ENCODE measurements at places on chromosomes 6 and 20. TPM values are rescaled to one million over a fixed set of nuclear protein-coding genes. Genes with fewer than 3 reads are reported as not detected.

Gene RAET1L
- not detected for total RNA-seq

GRCh38 chr6:136696783-136697364 lies 95.4 kb downstream of the MAP3K5 start:
- DNase-seq: no peak

- DNase-seq: no peak
Observed at GRCh38 chr6:166419717-166420116, 37.0 kb upstream of the MPC1 start.

Gene SLC16A10
- 1.2 TPM for total RNA-seq

- no peak for DNase-seq
Observed at GRCh38 chr20:22562620-22563019, 21.8 kb downstream of the FOXA2 start.

GRCh38 chr6:33993653-33994471 lies 152.0 kb downstream of the GRM4 start:
- DNase-seq: no peak

Gene PDE10A
- not detected for total RNA-seq

Gene KHDC1L
- total RNA-seq: 0.58 TPM

- DNase-seq: peak; percentile 77
Observed at GRCh38 chr6:149031859-149032598, 285.2 kb downstream of the UST start.

DNA sequence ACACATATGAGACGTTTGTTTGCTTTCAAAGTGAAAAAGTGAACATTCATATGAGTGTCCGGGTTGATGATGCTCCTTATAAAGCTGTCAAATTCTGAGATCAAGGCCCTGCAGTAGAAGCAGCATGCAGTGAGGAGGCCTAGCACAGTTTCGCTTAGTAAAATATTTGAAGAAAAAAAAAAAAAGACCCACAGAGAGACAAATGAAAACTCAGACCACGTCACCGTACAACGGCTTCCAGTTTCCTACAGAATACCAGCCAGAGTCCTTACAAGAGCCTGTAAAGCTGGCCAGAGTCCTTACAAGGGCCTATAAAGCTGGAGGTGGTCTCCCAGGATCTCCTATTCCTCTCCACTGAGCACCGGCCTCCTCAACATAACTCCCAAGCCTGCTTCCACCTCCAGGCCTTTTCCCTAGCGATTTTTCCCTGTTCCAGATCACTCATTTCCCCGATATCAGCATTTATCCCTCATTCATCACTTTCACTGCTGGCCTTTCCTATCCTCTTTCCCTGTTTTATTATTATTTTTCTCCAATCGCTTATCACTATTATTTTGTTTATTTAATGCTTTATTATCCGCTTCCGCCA lies 1.5 kb upstream of the HMGN4 start:
- DNase-seq: peak; percentile 55

- no peak for DNase-seq
Observed at GRCh38 chr6:150492941-150493340, 106.7 kb upstream of the PLEKHG1 start.

DNA sequence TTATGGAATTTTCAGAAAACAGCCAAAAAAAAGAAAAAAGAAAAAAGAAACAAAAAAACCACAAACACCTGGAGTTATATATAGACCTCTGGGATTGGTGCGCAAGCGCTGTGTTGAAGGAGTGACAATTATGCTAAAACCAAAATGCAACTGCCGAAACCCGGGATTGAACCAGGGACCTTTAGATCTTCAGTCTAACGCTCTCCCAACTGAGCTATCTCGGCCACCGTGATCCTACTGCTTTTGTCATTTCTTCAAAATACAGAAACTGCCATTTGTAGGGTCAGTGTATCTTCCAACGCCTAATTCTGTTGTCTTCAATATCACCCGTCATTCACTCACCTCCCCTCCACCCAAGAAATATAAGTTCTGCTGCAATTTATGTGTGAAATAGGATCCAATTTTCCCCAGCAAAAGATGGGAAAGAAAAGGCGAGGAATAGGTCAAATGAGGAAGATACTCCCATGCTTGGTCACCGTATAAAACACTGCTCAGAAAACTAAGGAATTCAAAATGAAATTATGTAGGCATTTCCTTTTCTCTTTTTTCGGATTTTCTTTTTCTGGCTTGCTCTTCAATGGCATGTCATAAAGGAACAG lies 116.0 kb downstream of the TRIM27 start:
- DNase-seq: no peak

Gene NKAIN2
- total RNA-seq: not detected

GRCh38 chr20:63473555-63474449 lies 1.3 kb upstream of the KCNQ2 start:
- no peak for DNase-seq

Gene EPHA7
- not detected for total RNA-seq

GRCh38 chr6:105675715-105676397 lies 273.0 kb upstream of the PREP start:
- no peak for DNase-seq

DNA sequence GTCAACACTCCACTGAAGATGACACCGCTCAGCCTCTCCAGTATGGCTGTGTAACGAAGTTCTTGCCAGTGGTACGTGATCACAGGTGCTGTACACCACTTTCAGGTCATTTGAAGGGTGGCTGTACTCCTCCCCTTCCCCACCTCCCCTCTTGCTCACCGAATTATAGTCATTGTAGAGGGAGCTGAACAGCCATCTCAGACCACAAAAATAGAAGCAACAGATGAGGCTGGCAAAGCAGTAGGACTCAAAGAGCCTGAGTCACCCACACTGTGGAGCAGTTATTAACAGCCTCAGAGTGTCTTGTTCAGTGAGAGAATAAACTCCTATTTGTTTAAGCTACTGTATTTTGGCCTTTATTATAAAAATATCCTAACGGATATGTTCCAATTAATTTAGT lies 192.5 kb upstream of the MCHR2 start:
- no peak for DNase-seq

DNA sequence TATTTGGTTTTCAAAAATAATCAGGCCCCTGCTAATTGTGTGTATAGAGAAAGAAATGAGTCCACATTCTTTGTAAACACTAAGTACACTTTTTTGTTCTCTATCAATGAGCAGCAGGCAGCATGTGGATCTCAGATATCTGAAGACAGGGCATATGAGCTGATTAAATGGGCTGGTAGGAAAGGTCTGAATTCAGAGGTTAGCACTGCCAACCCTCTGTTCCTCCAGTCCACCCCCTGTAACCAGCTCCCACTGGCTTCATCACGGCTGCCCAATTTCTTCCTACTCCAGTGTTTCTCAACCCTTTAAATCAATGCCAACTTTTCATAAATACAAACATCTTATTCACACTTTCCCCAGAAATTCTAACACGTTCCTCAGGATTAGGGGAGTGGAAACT lies 128.5 kb downstream of the TPBG start:
- DNase-seq: no peak

Gene MLIP
- not detected for total RNA-seq

Gene CALHM6
- total RNA-seq: 11.2 TPM

- no peak for DNase-seq
Observed at GRCh38 chr6:4665489-4666417, 110.5 kb upstream of the CDYL start.

Gene CRISP2
- not detected for total RNA-seq

- DNase-seq: no peak
Observed at GRCh38 chr6:133241901-133242636, 912 bp downstream of the EYA4 start.

Gene GLP1R
- not detected for total RNA-seq

Gene KIAA1755
- not detected for total RNA-seq

Gene MUCL3
- not detected for total RNA-seq

DNA sequence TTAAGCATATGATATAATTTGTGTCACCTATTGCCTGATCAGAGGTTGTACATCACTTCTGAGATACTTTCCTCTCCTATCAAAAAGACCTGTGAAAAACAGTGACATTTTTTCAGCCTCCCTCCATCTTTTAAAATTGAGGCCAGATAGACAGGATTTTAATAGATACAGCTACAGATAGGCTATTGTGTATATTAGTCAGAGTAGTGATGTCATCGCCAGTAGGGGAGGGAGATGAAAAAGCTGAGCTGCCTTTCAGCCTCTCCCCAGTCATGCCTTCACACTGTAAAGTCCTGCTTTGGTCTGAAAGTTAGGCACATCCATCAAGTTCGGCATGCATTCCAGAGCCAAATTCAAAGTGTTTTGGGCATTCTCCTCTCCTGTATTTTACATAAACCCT lies 7.9 kb upstream of the PABPC1L start:
- no peak for DNase-seq

DNA sequence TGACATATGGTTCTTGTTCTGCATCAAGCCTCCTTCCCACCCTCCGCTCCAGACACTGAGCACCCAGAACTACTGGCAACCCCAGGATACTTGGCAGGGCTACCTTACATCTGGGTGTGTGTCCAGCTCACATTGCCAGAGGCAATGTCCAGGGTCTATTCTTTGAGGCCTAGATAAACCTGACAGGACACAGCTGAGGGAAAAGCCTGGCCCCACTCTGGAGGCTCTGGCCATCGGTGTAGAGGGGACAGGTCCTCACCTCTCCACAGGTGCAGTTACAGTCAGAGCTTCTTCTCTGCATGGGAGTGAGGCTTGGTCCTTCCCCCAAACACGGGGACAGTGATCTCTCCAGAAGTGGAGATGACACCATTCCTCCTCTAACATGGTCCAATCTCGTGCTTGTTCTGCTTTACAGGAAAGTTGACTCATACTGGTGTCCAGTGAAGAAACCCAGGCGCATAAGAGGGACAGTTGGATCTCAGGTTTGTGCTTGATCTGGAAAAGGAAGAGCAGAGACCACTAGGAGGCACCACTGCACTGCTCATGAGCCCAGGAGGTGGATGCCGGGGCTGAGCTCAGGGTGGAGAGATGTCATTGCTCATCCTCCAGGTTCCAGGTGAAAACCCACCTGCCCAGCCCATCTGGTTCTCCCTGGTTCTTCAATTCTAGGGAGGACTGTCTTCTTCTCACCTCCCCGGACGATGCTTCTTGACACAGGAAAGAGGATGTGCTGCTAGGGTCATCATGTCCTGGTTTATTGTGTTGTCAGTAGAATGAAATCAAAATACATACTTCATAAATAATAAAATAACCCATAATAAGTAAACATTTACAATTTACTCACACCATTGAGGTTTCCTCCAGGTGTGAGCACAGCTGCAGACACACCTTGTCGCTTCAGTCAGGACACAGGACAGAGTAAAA lies 14.7 kb downstream of the HLA-F start:
- DNase-seq: peak; percentile 76

DNA sequence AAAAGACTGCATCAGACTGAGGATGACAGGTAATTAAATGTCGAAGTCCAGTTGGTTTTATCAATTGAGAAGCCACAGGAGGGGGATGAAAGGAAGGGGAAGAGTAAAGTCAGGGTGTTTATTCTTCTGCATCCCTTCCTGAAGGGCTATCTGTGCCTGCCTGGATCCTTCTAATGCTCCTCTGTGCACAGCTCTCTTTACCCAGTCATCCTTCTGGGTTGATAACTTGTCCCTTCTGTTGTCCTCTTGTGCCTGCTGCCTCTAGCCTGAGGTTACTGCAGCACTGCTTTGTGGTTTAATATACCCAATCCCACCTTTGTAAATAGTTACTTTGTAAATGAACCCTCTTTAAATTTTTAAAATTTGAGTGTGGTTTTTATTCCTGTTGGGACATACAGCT lies 1127.3 kb downstream of the EPHA7 start:
- no peak for DNase-seq

GRCh38 chr6:26431258-26432172 lies 8.8 kb upstream of the BTN3A3 start:
- DNase-seq: no peak

Gene MPC1
- 23.0 TPM for total RNA-seq

DNA sequence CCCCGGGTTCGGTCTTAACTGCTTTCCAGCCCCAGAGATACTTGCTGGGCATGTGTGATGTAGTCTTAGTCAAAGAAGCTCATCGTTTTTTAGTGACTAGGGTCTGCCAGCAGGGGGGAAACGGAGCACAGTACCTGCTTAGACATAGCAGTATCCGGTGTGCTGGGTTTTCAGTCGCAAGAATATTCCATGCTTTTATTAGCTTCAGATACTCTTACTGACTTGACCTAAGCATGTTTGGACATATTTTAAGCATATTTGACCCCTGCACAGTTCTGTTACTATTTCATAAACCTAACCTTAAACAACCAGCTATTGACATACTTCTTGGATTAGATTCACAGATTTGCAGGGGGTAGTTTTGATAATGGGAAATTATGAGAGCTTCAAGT lies 3.0 kb downstream of the E2F3 start:
- DNase-seq: peak; percentile 75

Gene BFSP1
- total RNA-seq: 3.2 TPM

GRCh38 chr6:15304337-15305042 lies 58.6 kb downstream of the JARID2 start:
- DNase-seq: no peak

- DNase-seq: no peak
Observed at GRCh38 chr6:127282184-127282583, 15.5 kb downstream of the RNF146 start.

Gene CARMIL1
- 1.3 TPM for total RNA-seq

Gene CENPQ
- 20.8 TPM for total RNA-seq

DNA sequence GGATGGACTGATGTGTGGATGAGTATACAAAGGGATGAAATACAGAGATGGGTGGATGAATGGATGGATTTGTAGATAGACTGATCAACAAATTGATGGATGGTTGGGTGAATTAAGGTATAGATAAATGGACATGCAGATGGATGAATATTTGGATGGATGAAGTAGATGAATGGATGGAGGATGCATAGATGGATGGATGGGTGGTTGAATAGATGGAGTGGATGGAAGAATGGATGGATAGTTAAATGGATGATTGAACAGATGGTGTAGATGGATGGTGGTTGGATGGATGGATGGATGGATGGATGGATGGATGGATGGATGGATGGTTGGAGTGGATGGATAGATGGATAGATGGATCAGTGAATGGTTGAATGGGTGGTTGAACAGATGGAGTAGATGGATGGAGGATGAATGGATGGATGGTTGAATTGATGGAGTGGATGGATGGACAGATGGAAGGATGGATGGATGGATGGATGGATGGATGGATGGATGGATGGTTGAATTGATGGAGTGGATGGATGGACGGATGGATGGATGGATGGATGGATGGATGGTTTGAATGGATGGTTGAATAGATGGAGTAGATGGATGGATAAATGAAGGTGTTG lies 15.0 kb downstream of the SLC2A10 start:
- no peak for DNase-seq

Gene TCP11
- not detected for total RNA-seq

DNA sequence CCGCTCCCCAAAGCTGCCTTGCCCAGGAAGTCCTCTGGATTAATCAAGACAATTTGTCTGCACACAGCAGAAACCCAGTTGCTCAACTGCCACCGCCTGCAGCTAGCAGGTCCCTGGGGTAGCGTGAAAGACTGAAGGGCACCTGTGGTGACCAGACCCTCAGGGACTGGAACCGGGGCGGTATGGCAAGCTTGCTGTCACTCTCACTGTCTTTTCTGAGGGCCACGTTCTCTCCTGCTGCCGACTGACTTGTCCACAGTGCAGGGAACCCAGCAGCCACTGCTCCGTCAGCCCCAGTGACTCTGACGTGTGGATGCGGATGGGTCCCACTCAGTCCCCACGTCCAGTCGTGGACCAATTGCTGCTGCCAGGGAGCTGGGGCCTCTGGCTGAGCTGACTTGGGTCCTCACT lies 72.8 kb upstream of the PMEPA1 start:
- no peak for DNase-seq

Gene PNLDC1
- 0.25 TPM for total RNA-seq

Gene HLA-DRA
- total RNA-seq: 203 TPM

Gene REM1
- total RNA-seq: not detected

- DNase-seq: no peak
Observed at GRCh38 chr6:55176958-55177357, 2.6 kb downstream of the HCRTR2 start.

- DNase-seq: no peak
Observed at GRCh38 chr6:75291331-75291730, 6.7 kb upstream of the TMEM30A start.

- no peak for DNase-seq
Observed at GRCh38 chr20:19122395-19122794, 90.0 kb upstream of the SLC24A3 start.

Gene ZSWIM1
- 2.9 TPM for total RNA-seq

All from activated CD4-positive, alpha-beta memory T cell treated with anti-CD3 and anti-CD28 coated beads, Interleukin-2, amount 10 ng/mL, durations not matched to agents 7 days and 5 days (primary cell).